ENCODE measurements at places on chromosomes 12 and 14. TPM values are rescaled to one million over a fixed set of nuclear protein-coding genes. Genes with fewer than 3 reads are reported as not detected.

The KRT77 gene
- not detected for total RNA-seq

The OR4E2 gene
- total RNA-seq = 10.8 TPM

The RNF212B gene
- not detected for total RNA-seq

The SERPINA4 gene
- not detected for total RNA-seq

The LRRK2 gene
- 3.4 TPM for total RNA-seq

The KRT85 gene
- total RNA-seq = not detected

The GPR132 gene
- not detected for total RNA-seq

The PIWIL1 gene
- not detected for total RNA-seq

The LRRC43 gene
- total RNA-seq = not detected

GRCh38 chr14:103225062-103225461, 101.8 kb downstream of the TNFAIP2 start:
- H3K36me3 ChIP-seq = no peaks in the 10 kb centered on the region
- no peak overlapping the region for H3K27ac ChIP-seq
- no peaks in the 10 kb centered on the region for H3K4me1 ChIP-seq
- H3K27me3 ChIP-seq = no peaks in the 10 kb centered on the region
- no peak for DNase-seq

DNA sequence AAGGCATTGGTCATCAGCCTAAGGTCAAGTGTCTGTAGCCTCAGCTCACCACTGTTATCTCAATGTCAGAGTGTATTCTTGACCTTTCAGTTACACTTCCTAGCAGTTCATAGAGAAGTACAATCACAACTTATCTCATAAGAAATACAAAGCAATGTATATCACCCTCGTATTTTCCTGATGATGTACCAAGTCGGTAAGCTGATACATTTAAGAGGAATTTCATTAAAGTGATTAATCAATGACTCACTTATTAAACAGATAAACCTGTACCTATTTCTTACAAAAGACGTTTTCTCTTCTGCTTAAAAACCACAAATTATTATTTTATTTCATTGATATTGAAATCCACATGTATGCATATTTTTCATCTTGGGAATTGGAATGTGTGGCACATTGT, 3.9 kb upstream of the PRB3 start:
- peaks cover 4% of the 10 kb centered on the region for H3K27me3 ChIP-seq
- H3K4me3 ChIP-seq = no peak overlapping the region
- H3K36me3 ChIP-seq = no peaks in the 10 kb centered on the region
- no peaks in the 10 kb centered on the region for H3K4me1 ChIP-seq

DNA sequence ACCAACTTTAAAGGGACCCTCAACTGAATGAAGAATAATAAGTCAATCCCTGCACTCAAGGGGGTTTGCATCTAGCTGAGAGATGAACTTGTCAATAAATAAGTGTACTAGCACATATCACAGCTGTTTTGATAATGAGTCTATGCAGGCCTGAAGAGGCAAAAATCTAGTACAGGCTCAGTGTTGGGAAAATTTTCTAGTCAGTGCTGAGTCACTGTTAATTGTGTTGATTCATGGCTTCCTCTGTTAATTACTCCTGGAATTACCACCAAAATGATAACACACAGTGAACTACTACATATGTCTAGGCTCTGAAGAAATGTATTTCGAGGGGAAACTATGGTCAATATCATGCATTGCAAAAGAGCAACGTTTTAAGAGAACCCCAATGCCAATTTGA, 18.9 kb downstream of the SNRPF start:
- peaks cover 6% of the 10 kb centered on the region for H3K4me1 ChIP-seq
- no peak overlapping the region for H3K27ac ChIP-seq
- DNase-seq = peak; percentile 17
- no peaks in the 10 kb centered on the region for H3K36me3 ChIP-seq
- H3K27me3 ChIP-seq = no peaks in the 10 kb centered on the region

DNA sequence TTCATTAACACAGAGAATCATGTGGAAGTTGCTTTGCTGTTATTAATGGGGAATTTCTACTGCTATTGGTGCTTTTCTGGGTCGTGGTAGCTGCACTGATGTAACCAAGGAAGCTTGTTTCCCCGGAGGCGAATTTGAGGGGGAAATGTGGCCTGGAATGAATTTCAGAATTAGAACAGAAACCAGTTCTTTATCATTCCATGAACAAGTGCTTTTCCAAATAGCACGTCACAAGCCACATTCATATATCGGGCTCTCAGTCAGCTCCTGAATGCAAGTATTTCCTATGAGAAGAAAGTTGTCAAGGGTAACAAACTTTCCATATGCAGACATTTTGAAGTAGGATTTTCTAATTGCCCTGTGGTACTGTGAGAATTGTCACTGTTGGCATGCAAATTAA, 1353.2 kb downstream of the AACS start:
- H3K27ac ChIP-seq = no peak overlapping the region
- H3K27me3 ChIP-seq = no peaks in the 10 kb centered on the region
- no peak for DNase-seq

GRCh38 chr14:103346286-103346685, 12.2 kb downstream of the EIF5 start:
- no peak for DNase-seq
- no peak overlapping the region for H3K27ac ChIP-seq
- peaks cover 3% of the 10 kb centered on the region for H3K4me1 ChIP-seq
- H3K36me3 ChIP-seq = peaks cover 38% of the 10 kb centered on the region
- no peaks in the 10 kb centered on the region for H3K27me3 ChIP-seq
- H3K4me3 ChIP-seq = no peak overlapping the region

GRCh38 chr12:95393191-95393790, 80.7 kb upstream of the METAP2 start:
- no peaks in the 10 kb centered on the region for H3K27me3 ChIP-seq
- no peaks in the 10 kb centered on the region for H3K4me1 ChIP-seq
- H3K4me3 ChIP-seq = no peak overlapping the region

GRCh38 chr12:52836042-52836466, 1.9 kb upstream of the KRT79 start:
- no peaks in the 10 kb centered on the region for H3K36me3 ChIP-seq
- no peak overlapping the region for H3K4me3 ChIP-seq
- no peaks in the 10 kb centered on the region for H3K4me1 ChIP-seq
- H3K27me3 ChIP-seq = no peaks in the 10 kb centered on the region
- no peak for DNase-seq

GRCh38 chr12:51846911-51847642, 1.4 kb downstream of the FIGNL2 start:
- peaks cover 6% of the 10 kb centered on the region for H3K4me1 ChIP-seq
- peaks cover 17% of the 10 kb centered on the region for H3K27me3 ChIP-seq
- H3K36me3 ChIP-seq = no peaks in the 10 kb centered on the region
- no peak overlapping the region for H3K27ac ChIP-seq
- peak; percentile 44 for DNase-seq
- H3K4me3 ChIP-seq = peak overlapping the region; percentile 52

- no peak overlapping the region for H3K4me3 ChIP-seq
- DNase-seq = no peak
- no peaks in the 10 kb centered on the region for H3K36me3 ChIP-seq
- H3K27me3 ChIP-seq = no peaks in the 10 kb centered on the region
Measured at GRCh38 chr14:91893669-91894068, 26.3 kb upstream of the TC2N start.

- peak; percentile 5 for DNase-seq
- H3K36me3 ChIP-seq = no peaks in the 10 kb centered on the region
- no peaks in the 10 kb centered on the region for H3K27me3 ChIP-seq
- H3K27ac ChIP-seq = no peak overlapping the region
- no peaks in the 10 kb centered on the region for H3K4me1 ChIP-seq
Measured at GRCh38 chr12:18998343-18999261, 130.9 kb upstream of the PLEKHA5 start.

GRCh38 chr12:130147875-130148596, 14.2 kb upstream of the FZD10 start:
- H3K27ac ChIP-seq = no peak overlapping the region
- no peaks in the 10 kb centered on the region for H3K36me3 ChIP-seq
- H3K4me3 ChIP-seq = no peak overlapping the region
- DNase-seq = no peak
- no peaks in the 10 kb centered on the region for H3K4me1 ChIP-seq
- H3K27me3 ChIP-seq = peaks cover 3% of the 10 kb centered on the region

DNA sequence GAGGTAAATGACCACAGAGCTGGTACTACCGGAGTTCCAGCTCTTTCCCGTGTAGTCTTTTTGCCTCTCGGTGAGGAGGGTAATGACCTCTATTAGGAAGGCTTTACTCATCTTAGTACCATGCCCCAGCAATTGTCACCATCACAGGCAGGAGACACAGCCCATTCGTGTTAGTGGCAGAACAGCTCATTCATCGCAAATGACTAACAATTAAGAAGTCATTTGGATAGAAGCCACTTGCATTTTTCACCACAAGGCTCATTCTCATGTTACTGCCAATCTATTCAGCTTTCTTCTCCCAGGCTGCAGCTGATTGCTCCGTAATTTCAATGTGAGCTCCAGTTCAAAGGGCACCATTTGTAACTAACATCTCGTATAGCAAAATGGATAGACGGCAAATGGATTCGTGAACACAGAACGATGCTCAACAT, 718.8 kb upstream of the TMEM132C start:
- peaks cover 7% of the 10 kb centered on the region for H3K27me3 ChIP-seq
- no peak for DNase-seq
- no peak overlapping the region for H3K27ac ChIP-seq
- H3K4me1 ChIP-seq = no peaks in the 10 kb centered on the region
- H3K4me3 ChIP-seq = no peak overlapping the region
- H3K36me3 ChIP-seq = no peaks in the 10 kb centered on the region

- H3K36me3 ChIP-seq = no peaks in the 10 kb centered on the region
- no peak for DNase-seq
- no peak overlapping the region for H3K27ac ChIP-seq
- H3K4me3 ChIP-seq = no peak overlapping the region
- no peaks in the 10 kb centered on the region for H3K4me1 ChIP-seq
Measured at GRCh38 chr14:95018821-95019220, 138.5 kb downstream of the DICER1 start.

GRCh38 chr12:39074063-39074462, 168.7 kb upstream of the CPNE8 start:
- DNase-seq = no peak
- no peaks in the 10 kb centered on the region for H3K27me3 ChIP-seq
- no peak overlapping the region for H3K4me3 ChIP-seq
- no peaks in the 10 kb centered on the region for H3K36me3 ChIP-seq
- no peaks in the 10 kb centered on the region for H3K4me1 ChIP-seq

GRCh38 chr12:5505751-5506150, 73.8 kb downstream of the NTF3 start:
- no peak overlapping the region for H3K4me3 ChIP-seq
- no peak for DNase-seq
- H3K27ac ChIP-seq = no peak overlapping the region
- no peaks in the 10 kb centered on the region for H3K4me1 ChIP-seq
- no peaks in the 10 kb centered on the region for H3K36me3 ChIP-seq
- H3K27me3 ChIP-seq = peaks cover 15% of the 10 kb centered on the region

GRCh38 chr12:98156697-98157096, 358.7 kb upstream of the TMPO start:
- H3K4me3 ChIP-seq = no peak overlapping the region
- peaks cover 24% of the 10 kb centered on the region for H3K4me1 ChIP-seq
- no peak for DNase-seq

DNA sequence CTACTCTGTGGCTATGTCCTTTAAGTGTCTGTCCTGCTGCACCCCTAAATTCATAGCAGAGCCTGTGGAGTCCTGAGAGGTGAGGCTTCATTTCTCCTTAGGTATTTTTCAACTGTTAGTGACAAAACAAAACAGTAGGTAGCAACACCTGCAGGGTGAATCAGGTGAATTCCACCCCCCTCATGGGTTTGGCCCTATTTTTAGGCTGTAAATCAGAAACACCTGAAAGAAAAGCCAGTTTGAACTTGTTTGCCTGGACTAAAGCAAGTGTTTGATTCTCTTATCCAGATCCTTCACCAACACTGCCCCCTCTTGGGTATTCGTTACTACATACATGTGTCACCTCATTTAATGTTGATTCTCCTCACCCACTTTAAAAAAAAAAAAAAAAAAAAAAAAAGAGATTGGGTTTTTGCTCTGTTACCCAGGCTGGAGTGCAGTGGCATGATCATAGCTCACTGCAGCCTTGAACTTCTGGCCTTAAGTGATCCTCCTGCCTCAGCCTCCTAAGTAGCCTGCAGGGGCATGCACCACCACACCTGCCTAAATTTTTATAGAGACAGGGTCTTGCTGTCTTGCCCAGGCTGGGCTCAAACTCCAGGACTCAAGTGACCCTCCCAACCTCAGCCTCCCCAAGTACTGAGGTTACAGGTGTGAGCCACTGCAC, 10.3 kb downstream of the TBPL2 start:
- H3K27ac ChIP-seq = no peak overlapping the region
- DNase-seq = peak; percentile 72
- H3K4me3 ChIP-seq = no peak overlapping the region
- H3K36me3 ChIP-seq = no peaks in the 10 kb centered on the region

- H3K4me1 ChIP-seq = no peaks in the 10 kb centered on the region
- DNase-seq = no peak
- H3K27me3 ChIP-seq = no peaks in the 10 kb centered on the region
- H3K4me3 ChIP-seq = no peak overlapping the region
- no peaks in the 10 kb centered on the region for H3K36me3 ChIP-seq
- no peak overlapping the region for H3K27ac ChIP-seq
Measured at GRCh38 chr14:103890821-103891666, 37.2 kb upstream of the TDRD9 start.

DNA sequence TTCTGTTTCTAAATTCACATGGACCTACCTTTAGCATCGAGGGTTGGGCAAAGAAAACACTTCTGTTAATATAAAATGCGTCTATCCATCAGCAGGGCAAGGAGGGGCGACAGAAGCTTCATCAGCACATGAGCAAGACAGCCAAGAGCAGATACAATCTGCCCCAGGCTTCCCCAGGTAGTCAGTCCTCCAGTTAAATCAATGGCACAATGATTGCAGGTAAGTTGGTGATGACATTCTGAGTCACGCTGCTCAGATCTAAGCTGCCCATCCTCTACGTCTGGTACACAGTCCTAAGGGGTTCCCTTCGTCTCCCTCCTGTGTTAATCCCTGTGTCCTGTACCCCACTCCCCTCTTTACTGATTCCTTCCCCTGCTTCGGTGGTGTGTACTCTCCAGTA, 38.8 kb downstream of the MAP3K9 start:
- no peak overlapping the region for H3K4me3 ChIP-seq
- no peaks in the 10 kb centered on the region for H3K27me3 ChIP-seq
- no peaks in the 10 kb centered on the region for H3K4me1 ChIP-seq
- no peak for DNase-seq
- no peak overlapping the region for H3K27ac ChIP-seq
- no peaks in the 10 kb centered on the region for H3K36me3 ChIP-seq

- H3K27me3 ChIP-seq = no peaks in the 10 kb centered on the region
- peak; percentile 94 for DNase-seq
- H3K36me3 ChIP-seq = no peaks in the 10 kb centered on the region
- no peak overlapping the region for H3K4me3 ChIP-seq
- H3K27ac ChIP-seq = no peak overlapping the region
- H3K4me1 ChIP-seq = peaks cover 19% of the 10 kb centered on the region
Measured at GRCh38 chr12:131511391-131511802, 199.5 kb upstream of the SFSWAP start.

DNA sequence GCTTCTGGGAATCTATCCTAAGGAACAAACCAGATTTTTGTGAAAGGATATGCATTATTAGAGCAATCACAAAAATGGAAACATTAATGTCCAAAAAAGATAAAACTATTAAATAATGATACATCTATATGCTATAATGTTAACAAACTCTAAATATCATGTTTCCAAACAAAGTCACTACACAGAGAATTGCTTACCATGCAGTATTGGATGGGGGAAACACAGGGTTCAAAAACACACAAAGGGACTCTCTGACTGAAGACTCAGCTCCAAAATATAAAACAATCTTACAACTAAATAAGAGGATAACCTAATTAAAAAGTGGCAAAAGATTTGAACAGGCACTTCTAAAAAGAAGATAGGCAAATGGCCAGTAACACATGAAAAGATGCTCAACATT, 304.2 kb downstream of the DPF3 start:
- no peaks in the 10 kb centered on the region for H3K27me3 ChIP-seq
- no peak for DNase-seq
- H3K4me1 ChIP-seq = no peaks in the 10 kb centered on the region
- no peaks in the 10 kb centered on the region for H3K36me3 ChIP-seq

- DNase-seq = no peak
Measured at GRCh38 chr12:67217647-67218046, 51.5 kb upstream of the CAND1 start.

Data from A673 (cell line).